ENCODE measurements at places on chromosomes 13 and 19.

DNA sequence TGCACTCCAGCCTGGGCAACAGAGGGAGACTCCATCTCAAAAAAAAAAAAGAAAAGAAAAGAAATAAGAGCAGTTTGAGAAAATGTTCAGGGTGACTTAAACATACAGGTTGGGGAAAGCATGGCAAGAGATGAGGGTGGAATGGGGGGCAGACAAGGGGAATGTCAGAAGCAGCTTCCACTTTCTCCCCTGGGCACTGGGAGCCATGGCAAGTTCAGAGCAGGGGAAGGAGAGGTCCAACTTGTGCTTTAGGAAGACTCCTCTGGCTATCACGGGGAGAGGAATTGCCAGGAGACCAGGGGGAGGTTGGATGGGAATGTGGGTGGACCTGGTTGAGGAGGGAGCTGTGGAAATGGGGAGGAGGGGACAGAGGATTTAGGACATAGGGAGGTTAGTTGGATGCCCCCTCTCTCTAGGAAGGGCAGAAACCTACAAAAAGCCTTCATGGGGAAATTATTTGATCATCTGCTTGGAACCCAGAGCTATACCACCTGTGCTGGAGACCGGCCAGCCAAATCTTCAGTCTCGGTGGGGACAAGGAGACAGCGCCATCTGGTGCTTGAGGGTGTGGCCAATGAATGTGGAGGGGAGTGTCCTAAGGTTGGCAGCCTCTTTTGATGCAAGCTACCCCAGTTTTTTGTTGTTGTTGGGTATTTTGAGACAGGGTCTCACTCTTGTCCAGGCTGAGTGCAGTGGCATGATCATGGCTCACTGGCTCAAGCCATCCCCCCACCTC lies 7.3 kb upstream of the STRN4 start:
- DNase-seq = peak; percentile 59

- DNase-seq = no peak
Observed at GRCh38 chr13:39536274-39536673, 66.7 kb downstream of the LHFPL6 start.

- no peak for DNase-seq
Observed at GRCh38 chr13:46531953-46532352, 21.0 kb upstream of the LRCH1 start.

DNA sequence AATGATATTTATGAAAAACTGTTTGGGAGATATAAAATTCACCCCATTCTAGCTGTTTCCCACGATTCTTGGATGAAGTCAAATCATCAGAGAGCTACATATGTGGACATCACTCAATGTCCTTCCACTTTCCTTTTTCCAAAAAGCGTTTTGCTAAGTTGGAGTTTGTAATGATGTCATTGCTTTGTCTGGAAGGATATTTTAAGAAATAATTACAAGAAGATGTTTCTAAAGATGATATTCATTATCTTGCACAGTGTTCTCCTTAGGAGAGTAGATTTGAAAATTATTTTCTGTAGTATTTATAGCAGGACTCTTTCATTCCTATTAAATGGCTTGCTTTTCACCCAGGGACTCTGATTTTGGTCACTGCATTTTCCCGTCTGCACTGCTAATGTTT lies 851.2 kb downstream of the EFNB2 start:
- DNase-seq = no peak

GRCh38 chr19:31270897-31271296 lies 78.3 kb downstream of the TSHZ3 start:
- no peak for DNase-seq

DNA sequence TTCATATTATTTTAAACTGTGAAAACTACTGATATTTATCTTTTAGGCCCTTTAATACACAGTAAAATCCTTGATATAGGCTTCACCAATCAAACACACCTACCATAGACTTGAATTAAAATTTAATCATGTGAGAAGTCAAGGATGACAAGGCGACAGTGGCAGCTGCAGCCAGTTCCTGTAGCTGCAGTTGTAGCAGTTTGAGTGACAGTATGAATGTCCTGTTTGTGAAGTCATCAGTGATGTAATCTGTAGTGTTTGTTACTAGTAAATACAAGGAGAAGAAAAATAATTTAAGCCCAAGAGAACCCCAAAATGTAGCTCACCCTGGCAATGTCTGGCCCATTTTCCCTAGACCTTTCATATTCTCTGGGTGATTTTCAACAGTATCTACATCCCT lies 897.0 kb downstream of the SLITRK6 start:
- DNase-seq = no peak

- DNase-seq = no peak
Observed at GRCh38 chr13:107079423-107080049, 511.6 kb upstream of the ARGLU1 start.

- DNase-seq = no peak
Observed at GRCh38 chr13:78712831-78713230, 53.9 kb upstream of the OBI1 start.

- DNase-seq = peak; percentile 19
Observed at GRCh38 chr13:95298971-95299621, 2.2 kb downstream of the ABCC4 start.

DNA sequence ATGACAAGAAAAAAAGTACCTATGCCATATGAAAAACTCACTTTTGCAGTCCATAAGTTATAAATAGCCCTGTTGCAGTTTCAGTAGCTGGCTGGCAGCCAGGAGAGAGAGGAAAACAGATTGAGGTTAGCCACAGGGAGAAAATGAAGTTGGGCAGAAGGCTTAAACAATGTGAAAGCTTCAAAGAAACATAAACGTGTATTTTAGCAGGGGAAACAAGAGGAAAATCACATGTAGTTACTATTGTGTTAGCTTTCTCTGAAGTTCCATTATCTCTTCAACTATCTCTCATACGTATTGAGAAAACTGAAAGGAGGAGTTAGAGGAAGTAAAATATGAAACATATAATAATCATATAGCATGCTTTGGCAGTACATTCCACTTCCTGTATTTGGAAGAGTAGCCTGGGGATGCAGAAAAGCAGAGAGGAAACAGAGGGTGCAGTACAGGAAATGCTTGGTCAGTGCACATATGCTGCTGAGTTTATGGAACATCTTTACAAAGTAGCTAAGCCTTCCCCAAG lies 1551.1 kb downstream of the EFNB2 start:
- DNase-seq = no peak

DNA sequence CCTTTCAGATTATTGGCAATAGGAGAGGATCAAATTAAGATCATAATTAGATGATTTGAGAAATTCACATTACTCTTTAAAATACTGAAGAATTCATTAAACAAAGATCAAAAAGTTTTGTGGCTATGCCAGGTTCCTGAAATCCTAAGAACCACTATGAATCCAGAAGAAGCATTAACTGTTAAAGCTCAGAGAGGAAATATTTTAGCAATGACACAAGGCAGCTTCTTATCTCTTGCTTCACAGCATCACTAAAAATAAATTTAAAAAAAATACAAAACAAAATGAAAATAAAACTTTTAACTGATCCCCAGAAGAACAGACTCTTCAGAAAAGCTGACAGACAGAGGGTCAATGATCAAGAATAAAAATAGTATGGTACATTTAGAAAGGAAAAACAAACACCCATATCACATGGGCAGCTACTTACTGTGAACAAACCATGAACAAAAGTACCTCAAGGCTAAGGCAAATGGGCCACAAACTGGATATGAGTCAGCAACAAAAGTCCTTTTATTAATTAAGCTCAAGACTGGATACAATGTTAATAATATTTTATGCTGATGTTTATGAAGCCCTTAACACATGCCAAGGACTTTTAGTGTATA lies 19.6 kb downstream of the RNF6 start:
- DNase-seq = no peak

GRCh38 chr19:12244370-12244769 lies 50.3 kb downstream of the ZNF44 start:
- DNase-seq = no peak

- no peak for DNase-seq
Observed at GRCh38 chr13:111912991-111913760, 153.8 kb upstream of the SOX1 start.

DNA sequence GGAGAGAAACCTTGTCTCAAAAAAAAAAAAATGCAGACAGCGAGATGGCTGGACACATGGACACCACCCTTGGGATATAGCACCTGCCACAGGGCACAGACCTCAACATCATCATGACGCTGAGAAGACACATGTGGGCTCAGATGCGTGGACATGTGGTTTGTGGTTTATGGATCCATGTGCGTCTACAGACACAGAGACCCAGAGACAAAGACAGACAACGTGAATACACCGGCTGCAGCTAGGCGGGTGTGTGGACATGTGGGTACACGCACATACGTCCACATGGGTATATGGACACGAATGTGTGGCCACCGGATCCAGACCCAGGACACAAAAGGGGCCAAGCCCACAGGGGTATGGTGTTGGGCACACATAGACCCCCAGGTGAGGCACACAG lies 1.3 kb downstream of the TNFSF14 start:
- no peak for DNase-seq

DNA sequence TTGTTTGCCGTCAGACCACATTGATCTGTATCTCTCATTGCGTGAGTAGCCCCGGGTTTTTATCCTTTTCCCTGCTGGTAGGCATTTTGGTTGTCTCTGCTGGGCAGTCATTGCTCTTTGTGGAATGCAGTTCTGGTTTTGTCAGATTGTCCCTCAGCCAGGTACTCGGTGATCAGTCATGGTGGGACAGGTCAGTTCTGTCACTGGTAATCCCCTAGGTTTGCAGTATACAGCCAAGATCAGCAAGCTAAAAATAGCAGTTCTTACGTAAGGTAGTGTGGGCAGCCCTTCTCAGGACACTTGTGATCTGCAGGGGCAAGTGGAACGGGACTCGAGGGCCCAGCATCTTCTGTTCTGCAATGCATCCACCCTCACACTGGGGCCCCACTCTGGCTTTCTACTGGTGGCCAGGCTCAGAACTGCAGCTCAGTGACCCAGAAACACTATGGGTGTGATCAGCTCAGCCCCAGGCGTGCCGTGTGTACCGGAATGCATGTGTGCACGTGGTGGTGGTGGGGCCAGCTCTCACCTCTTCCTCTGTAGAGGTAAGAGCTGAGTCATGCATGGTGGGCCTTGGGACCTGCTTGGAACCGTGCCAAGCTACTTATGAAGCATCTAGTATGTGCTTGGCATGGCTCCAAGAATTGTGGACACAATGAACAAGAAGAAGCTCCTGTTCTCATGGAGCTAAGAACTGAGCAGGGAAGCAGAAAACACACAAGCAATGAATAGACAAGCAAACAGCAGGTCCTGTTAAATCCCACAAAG lies 6.3 kb downstream of the PLEKHF1 start:
- DNase-seq = peak; percentile 98

DNA sequence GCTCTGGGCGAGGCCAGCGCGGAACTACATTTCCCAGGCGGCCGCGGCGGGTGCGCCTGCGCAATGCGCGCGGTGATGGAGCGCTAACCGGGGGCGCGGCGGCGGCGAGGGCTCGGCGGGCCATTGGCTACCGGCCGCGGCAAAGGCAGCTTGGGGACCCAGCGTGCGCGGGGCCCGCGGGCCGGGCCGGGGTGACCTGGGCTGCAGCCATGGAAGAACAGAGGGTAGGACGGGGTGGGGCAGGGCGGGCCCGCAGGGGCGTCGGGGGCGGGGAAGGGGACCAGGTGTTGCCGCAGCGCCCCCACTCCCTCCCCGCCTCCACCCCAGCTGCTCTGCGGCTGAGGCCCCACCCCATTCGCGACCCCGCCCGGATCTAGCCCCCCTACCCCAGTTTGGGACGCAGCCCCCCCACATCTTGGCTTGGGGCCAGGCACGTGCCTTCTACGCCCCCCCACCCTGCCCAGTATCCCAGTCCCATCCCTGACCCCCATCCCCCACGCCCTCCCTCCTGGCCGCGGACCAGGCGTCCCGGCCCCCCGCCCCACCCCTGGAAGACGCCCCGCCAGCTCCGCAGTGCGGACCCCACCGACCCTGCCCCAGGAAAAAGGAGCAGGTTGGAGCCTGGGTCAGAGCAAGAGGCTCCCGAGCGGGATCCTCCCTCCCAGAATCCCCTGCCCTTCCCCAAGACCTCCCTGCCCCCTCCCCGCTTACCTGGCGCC lies at the start of gene FSD1:
FSD1 (plus strand) TSS at position 61 of the 719 bp plus-strand sequence; CDS start at position 210, 149 bp downstream.
- DNase-seq = peak; percentile 55

DNA sequence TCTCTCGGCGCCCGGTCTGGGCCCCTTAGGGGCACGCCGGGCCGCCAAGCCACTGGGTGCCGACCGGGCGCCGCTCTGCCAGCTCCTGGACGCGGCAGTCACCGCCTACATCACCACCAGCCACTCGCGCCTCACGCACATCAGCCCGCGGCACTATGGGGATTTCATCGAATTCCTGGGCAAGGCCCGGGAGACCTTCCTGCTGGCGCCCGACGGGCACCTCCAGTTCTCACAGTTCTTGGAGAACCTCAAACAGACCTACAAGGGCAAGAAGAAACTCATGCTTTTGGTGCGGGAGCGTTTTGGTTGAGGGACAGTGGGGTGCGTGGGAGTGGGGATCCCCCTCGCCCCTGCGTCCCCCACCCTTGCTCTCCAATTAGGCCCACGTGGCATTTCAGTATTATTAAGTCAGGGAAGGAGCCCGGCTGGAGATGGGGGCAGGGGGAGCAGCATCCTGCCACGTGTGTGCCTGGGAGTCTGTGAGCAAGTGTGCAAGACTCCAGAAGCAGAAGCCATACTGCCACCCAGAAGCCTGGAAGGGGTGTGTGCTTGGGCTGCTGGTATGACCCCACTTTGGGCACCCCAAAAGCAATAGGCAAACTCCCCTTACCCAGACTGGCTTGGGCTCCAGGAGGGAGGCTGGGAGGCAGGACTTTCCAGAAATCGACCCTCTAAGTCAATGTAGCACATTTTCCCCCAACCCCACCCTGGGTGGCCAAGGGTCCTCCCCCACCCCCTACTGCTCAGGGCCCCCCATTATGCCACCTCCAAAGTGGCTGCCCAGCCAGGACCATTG lies 35.7 kb downstream of the ZSWIM4 start:
- no peak for DNase-seq

- no peak for DNase-seq
Observed at GRCh38 chr13:113862191-113862930, 1.5 kb downstream of the GAS6 start.

- DNase-seq = peak; percentile 65
Observed at GRCh38 chr19:9406798-9407352, 28.5 kb downstream of the ZNF266 start.

DNA sequence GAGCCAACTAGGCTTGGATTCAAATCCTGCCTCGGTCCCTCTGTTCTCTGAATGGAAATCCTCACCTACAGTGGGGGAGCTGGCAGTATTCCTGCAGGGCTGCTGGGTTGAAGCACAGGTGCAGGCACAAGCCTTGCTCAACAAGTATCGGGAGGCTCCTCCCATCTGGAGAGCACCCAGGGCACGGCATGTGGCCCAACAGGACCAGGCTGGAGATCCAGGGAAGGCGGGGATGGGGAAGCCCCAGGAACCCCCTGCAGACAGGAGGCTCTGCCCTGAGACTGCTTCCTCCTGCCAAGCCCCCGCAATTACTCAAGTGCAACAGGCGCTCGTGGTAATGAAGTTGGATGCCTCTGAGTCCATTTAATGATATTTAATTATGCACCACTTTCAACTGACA lies 128.0 kb upstream of the VSTM2B start:
- no peak for DNase-seq

DNA sequence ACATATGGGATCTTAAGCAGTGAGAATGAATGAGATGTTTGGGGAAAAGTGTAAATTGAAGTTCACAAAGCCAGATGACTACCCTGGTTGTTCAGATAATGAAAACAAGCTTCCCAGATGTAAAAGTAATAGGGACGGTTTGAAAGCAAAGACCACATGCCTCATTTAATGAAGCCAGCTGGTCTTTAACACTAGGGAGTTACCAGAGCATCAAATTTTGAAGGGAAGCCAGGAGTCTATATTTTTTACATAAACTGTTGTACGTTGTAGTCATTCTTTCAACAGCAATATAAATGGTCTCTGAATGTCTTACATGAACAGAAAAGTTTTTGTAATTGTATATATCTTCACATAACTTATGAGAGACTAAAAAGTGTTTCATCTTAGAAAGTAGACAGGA lies 2604.5 kb upstream of the PCDH20 start:
- DNase-seq = no peak
